ENCODE measurements at places on chromosomes 1 and 21. TPM values are rescaled to one million over a fixed set of nuclear protein-coding genes. Genes with fewer than 3 reads are reported as not detected.

- no peak for DNase-seq
Measured at GRCh38 chr1:14681182-14681581, 82.7 kb downstream of the KAZN start.

DNA sequence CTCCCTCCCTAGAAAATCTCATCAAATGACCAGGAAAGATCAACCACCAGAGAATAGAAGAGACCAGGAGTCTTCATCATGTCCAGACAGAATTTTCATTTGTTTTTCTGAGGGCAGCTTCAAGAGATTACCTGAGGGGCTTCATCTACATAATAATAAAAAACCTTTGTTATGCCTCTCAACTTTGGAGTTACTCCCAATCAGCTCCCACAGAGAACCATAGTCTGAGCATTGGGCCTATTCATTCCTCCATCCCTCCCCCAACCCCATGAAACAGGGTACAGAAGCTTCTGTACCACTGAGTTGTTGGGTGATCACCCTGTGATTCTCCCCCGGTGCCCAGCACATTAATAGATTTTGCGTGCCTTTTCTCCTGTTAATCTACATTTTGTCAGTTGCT lies 53.3 kb upstream of the PRRC2C start:
- no peak for DNase-seq

DNA sequence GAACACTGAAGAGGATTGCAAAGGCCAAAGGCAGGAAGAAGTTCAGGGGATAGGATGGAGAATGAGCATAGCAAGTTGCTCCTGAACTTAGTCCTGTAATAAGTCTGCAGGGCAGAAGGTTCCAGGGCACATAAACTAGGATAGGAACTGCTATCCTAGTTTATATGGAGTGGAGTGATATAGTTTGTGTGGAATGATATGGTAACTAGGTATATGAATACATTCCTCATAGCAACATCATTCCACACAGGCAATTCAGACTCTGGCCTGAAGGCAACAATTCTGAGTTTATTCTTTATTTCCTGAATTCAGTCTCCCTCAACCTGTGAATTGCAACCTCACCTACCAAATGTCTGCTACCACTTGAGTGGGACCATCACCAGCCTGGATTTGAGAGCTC lies 154.9 kb upstream of the GREM2 start:
- no peak for DNase-seq

The FMO4 gene
- total RNA-seq, result 2.0 TPM

DNA sequence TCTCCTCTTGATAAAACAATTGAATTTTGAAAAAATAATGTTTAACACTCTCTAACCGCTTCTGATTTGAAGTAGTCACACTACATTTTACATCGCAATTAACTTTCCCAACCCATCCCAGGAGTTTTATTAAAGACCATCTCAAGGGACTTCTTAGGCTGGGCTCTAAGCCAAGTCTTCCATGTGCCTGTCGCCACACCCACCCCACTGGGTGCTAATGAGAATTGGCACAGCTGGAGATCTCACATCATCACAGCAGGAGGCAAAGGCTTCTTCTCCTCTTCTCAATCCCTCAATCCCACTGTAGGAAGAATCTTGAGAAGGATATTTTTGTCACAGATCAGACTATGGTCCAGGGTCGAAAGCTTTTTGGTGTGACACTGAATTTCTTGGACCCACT lies 328.9 kb downstream of the NUF2 start:
- no peak for DNase-seq

GRCh38 chr1:64228167-64228957 lies 24.9 kb downstream of the UBE2U start:
- no peak for DNase-seq

The SDF4 gene
- total RNA-seq, result 57.2 TPM

DNA sequence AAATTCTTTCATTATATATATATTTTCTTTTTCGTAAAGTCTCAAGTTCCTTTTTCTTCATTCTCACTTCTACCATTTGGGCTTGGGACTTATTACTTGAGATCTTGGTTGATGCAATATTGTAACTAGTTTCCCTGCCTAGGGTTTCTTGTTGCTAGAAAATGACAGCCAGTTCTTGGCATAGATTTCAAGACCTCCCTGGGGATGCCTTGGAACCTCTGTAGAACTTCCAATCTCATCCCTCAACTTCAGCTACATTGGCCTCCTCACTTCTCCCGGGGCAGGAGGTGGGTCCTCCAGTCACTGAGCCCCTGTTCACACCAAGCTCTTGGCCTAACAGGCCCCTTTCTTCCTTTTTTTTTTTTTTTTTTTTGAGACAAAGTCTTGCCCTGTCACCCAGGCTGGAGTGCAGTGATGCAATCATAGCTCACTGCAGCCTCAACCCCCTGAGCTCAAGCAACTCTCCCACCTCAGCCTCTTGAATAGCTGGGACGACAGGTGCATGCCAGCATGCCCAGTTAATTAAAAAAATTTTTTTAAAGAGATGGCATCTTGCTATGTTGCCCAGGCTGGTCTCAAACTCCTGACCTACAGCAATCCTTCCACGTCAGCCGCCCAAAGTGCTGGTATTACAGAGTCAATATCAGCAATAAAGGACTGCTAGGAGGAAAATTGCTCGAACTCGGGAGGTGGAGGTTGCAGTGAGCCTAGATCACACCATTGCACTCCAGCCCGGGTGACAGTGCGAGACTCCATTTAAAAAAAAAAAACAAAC lies 33.1 kb downstream of the MAP3K7CL start:
- peak; percentile 48 for DNase-seq

- DNase-seq, result peak; percentile 54
Measured at GRCh38 chr1:107840725-107841124, 124.3 kb downstream of the VAV3 start.

GRCh38 chr1:58649555-58649954 lies 50.3 kb downstream of the MYSM1 start:
- DNase-seq, result no peak

The NPPA gene
- total RNA-seq, result 0.93 TPM

- DNase-seq, result peak; percentile 15
Measured at GRCh38 chr1:167229719-167230385, 9.2 kb downstream of the POU2F1 start.

DNA sequence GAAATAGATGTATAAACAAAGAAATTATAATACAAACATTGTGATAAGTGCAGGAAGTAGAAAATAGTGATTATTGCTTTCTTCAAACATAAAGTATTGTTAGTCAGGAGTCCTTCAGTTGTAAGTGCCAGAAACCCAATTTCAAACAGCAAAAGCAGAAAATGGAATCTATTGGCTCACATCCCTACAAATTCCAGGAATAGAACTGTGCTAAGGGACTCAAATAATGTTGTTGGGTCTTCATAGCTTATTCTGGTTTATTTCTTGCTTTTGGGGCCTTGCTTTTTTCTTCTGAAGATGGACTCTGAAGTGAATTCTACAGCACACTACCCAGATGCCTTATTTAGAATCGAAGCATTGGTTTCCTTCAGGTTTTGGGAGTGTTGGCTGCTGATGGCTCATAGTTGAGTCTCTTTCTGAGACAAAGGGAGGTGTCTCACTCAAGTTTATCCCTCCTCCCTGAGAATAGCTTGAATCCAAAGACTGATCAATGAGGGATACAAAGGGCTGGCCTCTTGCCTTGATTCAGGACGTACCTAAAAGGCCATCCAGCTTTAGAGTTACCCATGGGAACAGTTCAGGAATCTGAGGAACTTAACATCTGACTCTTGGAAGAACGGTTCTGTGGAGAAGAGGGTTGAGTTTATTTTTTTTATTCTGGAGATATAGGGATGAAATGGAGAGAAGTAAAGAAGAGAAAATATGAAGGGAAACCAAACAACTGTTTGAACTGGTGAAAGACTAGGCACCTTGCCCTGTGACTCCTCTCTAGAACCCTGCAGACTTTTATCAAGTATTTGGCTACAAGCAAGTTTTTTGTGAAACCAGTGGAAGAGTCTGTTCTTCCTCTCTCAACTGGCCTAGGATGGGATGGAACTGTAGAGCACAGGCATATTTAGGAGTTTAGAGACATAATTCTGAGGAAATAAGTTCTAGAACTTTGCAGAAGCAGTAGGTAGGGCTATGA lies 39.0 kb upstream of the ATG4C start:
- peak; percentile 76 for DNase-seq

GRCh38 chr1:155272466-155273342 lies 600 bp downstream of the CLK2 start:
- peak; percentile 77 for DNase-seq

GRCh38 chr21:38917043-38917774 lies 111.5 kb downstream of the ETS2 start:
- no peak for DNase-seq

DNA sequence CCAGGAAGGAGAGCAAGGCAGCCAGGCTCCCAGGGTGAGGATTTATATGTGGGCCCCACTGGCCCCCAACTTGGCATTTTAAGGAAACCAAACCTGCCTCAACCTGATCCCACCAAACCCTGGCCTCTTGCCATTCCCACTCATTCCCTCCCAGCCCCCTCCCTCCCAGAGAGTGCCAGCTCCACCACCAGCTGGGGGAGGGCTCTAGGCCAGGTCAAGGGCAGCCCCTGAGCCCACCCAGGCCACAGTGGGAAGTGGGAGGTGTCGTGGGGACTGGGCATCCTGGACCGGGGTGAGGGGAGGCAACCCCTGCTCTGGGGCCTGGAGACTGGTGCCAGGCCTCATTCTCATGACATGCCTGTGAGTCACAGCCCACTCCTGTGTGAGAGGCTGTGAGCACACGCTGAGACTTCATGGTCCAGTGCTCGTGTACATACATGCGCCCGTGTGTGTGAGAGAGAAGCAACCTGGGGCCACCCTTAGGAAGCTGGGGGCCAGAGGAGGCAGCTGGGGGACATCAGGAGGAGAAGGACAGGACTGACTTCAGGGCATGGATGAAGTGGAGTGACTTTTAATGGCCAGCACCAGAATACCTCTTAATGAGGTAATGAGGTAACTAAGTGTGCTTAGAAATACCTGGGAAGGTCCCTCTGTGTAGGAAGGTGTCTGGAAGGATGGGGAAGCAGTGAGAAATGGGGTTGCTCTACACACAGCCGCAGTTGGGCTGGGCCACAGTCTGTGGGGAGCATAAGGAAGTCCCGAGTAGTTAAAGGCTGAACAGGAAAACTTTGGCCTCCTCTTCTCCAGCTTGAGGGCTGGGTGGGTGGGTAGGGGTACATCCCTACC lies at the start of gene S100A2:
Gene S100A2, minus strand, starts transcription at position 316 of the 846 bp plus-strand sequence. CDS start 1,967 bp downstream, outside the sequence.
- peak; percentile 41 for DNase-seq

The OR2M3 gene
- not detected for total RNA-seq

- DNase-seq, result no peak
Measured at GRCh38 chr1:88175631-88176226, 508.3 kb upstream of the PKN2 start.

DNA sequence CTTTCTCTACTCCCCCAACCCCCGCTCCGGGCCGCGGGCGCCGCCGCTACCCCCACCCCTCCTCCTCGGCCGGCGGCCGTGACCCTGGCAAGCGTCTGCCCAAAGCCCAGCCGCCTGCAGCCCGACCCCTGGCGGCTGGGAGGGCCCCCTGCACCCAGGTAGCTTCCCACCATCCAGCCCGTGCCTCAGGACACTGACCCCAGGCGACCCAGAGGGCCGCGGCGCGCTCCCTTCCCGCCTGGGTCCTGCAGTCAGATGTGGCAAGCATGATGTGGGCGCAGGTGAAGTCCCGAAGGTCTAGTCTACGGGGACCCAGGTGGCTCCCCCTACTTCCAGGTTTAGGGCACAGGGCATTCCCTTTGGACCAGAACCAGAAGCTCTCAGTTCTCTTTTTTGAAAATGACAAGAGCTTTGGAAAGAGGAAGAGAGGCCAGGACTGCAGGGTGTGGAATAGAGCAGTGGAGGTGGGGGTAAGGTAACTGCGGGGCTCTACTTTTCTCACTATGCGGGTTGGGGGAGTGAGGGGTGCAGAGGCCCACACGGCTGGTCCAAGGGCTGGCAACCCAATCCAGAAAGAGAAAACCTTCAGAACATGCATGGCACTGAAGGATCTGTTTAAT lies at the start of gene DENND4B:
Gene DENND4B, minus strand, starts transcription at position 97 of the 620 bp plus-strand sequence. CDS start 2,344 bp downstream, outside the sequence.
- DNase-seq, result peak; percentile 91

GRCh38 chr1:8540261-8540941 lies 222.5 kb downstream of the SLC45A1 start:
- DNase-seq, result no peak

DNA sequence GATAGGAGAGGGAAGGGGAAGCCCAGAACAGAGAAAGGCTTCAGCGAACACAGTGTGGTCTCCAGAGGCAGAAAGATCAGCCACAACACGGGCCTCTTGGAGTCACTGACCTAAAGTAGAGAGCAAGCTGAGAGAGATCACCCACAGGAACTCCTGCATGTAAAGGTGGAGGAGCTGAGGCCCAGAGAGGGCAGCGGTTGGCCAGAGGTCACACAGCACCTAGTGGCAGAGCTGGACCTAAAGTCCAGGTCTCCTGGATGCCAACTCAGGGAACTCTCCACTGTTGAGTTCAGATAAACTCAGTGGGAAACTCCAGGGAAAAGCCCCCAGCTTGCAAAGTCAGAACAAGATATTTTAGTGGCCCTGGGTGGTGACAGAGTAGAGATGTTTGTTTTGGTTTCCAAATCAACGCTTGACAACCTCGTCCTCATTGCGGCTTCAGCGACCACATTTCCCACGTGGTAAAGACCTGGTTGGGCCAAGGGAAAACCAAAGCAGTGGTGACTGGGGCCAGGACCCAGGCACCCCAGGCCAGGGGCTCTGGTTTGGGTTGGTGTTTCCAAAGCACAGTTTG lies 4.6 kb downstream of the IFFO2 start:
- peak; percentile 29 for DNase-seq

GRCh38 chr21:31730712-31731055 lies 1.2 kb downstream of the SCAF4 start:
- DNase-seq, result peak; percentile 64

- no peak for DNase-seq
Measured at GRCh38 chr1:201330541-201330940, 46.9 kb downstream of the TNNT2 start.

GRCh38 chr1:101022294-101022693 lies 3.3 kb downstream of the DPH5 start:
- DNase-seq, result no peak

The HES3 gene
- total RNA-seq, result not detected

DNA sequence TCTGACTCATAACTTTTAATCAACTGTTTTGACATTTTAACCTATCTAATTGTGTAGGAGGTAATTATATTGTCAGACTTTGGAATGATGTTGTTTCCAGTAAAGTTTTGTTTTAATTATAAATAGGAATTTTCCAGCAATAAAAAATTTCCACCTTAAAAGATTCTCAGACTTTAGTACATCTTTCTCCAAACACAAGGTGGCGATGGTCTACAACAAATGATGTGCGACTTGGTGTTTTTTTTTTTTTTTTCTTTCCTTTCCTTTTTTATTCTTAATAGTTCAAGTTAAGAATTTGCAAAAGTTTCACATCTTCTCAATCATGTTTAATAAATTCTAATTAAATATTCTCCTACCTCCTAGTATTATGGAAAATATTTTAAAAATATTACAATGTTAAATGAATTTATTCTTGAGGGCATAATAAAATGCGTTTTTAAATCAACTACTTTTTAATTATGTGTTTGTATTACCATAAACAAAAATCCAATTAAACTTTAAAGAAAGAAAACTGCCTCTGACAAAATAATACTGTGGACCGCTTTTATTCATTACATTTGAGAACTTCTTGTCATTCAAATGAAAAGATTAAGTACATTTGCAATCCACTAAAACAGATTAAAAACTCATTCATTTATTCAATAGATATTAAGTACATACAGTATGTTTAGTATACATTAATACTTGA lies 4.4 kb upstream of the ADAMTS1 start:
- DNase-seq, result peak; percentile 89

All from muscle of leg (tissue), 16 donors.